Posterior cingulate gyrus (tissue), 11 donors: ENCODE measurements at places on chromosomes 5 and 9.

- DNase-seq = peak; percentile 73
Observed at GRCh38 chr9:105385381-105385985, 62.4 kb upstream of the FSD1L start.

DNA sequence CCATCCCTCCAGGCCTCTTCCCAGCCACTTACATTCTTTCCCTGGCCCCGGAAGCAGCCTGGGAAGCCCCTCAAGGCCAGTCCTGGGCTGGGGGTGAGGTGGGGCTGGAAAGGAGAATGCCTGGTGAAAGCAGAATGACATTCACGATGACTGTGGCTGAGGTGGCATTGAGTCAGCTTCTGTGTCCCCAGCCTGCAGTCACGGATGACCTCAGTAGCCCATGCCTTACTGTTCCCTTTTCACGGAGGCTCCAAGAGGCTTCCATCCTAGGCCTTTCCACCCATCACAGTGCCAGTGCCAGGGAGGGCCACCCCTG, 2.7 kb downstream of the PRDM12 start:
- DNase-seq = no peak

DNA sequence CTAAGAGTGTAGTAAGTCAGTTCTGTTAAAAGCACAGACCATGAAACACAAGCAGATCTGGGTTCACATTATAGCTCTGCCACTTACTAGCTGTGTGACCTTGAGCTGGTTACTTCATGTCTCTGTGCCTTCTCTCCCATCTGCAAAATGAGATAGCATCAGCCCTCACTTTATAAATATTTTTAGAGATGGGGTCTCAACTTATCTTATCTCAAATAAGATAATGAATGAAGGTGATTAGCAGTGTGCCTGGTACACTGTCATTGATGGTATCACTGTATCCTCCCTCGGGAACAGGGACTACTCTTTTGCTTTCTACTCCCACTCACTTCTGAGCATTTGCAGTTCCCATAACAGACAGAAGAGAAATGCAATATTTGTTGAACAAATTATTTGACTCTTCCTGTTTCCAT, 52.4 kb downstream of the GALNT10 start:
- no peak for DNase-seq

- no peak for DNase-seq
Observed at GRCh38 chr5:116076496-116076895, 8.3 kb upstream of the COMMD10 start.

DNA sequence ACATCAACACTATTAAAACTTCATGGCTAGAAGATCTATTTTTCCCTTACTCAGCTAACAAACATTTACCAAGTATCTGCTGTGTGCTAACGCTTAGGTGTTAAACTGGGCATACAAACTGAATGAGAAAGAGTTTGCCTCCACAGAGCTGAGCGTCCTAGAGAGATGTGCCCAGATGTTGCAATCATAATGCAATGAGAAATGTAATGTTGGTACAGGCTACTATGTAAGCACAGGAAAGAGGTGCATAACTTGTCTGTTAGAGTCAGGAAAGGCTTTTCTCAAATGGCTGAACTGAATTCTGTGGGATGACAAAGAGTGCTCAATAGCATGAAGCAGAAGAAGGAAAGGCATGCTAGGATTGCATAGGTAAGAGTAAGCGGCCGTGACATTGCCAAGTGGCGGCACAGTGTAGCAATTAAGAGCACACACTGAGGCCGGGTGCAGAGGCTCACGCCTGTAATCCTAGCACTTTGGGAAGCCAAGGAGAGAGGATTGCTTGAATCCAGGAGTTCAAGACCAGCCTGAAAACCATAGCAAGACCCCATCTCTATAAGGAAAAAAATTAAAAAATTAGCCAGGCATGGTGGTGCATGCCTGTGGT, 137.8 kb downstream of the MEF2C start:
- DNase-seq = no peak
